ENCODE measurements at places on chromosomes 5 and 9.

DNA sequence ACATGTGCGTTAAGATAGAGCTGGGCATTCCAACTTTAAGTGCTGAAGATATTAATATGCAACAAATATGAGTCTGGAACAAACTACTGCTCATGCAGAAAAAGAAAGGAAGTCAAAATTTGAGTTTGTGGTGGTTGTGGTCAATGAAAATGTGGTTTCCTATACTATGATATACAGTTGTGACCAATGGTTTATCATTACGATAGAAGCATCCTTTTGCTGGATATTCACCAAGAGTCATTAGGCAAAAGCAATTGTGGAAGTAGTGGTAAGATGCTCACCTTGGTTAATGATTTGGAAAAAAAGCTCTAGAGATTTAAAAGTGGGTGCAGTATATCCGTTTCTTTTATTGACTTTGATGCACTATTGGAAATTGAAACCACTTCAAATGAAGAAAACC lies 1007.0 kb downstream of the NR2F1-AS1 start:
- no peak for DNase-seq

- no peak for DNase-seq
Measured at GRCh38 chr9:132041798-132042197, 37.9 kb downstream of the MED27 start.

GRCh38 chr5:143741421-143741820 lies 70.5 kb upstream of the HMHB1 start:
- no peak for DNase-seq

DNA sequence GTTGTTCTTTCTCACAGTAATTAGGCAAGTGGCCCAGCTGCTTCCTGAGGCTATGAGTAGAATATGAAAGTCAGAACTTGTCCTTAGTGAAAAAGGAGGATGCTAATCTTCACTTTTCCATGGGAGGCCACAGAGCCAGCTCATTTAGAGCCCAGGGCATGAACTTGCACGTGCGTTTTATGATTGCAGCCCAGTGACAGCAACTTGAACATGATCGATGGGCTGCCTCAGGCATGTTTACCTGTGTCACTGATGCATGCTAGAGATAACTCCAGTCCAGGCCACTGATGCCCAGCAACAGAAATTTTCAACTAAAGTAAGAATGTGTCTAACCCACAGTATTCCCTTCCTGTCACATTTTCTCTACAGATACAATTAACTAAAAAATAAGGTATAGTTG lies 179.3 kb downstream of the CTNND2 start:
- DNase-seq, result no peak

DNA sequence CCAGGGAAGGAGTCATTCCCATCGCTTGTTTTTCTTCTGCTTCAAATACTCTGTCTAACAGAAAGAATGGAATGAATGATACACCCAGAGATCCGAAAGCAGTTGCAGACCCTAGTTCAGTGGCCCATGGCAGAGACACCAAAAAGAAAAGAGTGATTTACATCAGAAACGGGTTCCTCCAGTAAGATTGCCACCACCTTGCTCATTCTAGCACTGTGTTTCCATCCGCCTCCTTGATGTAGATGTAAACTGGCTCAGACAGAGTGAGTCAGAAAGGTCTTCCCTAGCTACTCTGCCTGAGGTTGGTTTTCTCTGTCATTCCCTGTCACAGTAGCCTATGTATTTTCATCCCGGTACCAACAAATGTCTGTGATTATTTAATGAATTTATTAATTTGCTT lies 15.9 kb upstream of the CLINT1 start:
- DNase-seq, result no peak

DNA sequence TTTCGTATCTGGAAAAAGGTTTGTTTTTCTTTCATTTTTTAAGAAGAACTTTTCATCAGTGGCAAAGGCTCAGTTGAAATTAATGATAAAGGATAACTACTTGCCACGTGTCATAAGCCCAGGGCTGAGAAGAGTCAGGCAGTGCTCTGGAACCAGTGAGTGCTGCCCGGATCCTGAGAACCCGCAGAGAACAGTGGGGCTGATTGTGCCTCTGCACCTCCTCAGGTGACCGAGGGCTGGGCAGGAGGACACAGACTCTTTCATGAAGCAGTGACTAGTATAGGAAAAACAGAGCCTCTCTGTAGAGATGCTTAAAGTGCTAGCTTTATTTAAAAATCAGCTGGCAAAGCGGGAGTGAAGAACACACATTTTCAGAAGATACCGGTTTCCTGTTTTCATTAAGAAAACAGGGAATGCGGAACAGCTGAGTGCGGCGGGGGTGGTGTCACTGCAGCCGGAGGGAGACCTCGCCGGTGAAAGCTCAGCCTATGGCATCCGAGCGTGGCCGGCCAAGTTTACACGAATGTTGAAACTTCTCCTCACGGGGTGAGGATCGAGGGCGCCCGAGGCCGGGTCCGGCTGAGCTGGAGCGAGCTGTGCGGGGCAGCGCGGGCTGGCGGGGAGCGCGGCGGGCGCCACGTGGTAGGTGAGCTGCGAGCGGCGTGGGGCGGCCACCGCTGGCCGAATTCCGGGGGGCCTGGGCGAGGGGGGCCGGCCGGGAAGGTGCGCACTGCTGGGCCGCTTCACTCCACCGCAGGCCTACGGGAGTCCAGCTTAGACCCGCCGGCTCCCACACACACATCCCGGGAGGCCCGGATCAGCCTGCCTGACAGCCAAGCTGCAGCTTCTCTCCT lies 134.7 kb upstream of the DMRT1 start:
- DNase-seq, result peak; percentile 61

DNA sequence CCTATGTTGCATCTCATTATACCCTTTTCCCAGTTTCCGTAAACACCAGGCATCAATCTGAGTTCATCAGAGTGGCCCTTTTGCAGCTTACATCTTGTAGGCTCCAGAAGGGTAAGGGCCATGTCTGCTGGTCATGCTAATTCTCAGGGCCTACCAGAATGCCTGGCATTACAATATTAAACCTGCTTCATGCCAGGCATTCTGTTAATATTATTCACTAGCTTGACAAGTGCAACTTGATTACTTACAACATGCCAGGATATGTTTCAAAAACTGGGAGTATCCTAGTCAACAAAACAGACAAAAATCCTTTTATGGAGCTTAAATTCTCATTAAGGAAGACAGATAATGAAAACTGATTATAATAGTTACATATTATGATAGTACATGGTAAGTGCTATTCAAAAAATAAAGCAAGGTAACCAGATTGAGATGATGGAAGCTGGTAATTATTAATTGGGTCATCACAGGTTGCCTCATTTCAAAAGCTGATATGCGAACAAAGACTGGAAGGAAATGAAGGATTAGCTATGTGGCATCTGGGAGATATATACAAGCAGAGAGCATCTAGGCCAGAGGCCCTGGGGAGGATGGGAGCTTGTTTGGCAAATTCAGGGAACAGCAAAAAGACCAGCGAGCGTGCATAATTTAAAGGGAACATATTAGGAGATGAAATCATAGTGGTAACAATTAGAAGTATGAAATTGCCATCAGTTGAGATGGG lies 406.3 kb downstream of the DMRT2 start:
- DNase-seq, result no peak

DNA sequence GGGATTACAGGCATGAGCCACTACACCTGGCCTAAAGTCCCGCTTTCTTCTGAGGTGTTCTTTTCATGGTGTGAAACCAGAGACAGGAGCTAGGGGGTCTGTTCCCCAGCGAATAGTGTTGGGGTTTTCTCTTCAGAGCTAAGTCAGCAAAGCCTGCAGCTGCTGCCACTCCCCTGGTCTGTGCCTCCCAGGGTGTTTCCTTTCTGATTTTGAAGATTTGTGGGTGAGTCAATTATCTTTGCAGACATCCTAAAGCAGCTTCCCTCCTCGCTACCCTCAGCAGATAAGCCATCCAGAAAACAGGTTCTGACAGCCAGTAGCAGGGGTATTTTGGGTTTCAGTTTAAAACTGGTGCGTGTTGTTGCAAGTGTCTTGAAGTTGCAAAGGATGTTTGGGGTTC lies 72.0 kb upstream of the IQGAP2 start:
- no peak for DNase-seq

DNA sequence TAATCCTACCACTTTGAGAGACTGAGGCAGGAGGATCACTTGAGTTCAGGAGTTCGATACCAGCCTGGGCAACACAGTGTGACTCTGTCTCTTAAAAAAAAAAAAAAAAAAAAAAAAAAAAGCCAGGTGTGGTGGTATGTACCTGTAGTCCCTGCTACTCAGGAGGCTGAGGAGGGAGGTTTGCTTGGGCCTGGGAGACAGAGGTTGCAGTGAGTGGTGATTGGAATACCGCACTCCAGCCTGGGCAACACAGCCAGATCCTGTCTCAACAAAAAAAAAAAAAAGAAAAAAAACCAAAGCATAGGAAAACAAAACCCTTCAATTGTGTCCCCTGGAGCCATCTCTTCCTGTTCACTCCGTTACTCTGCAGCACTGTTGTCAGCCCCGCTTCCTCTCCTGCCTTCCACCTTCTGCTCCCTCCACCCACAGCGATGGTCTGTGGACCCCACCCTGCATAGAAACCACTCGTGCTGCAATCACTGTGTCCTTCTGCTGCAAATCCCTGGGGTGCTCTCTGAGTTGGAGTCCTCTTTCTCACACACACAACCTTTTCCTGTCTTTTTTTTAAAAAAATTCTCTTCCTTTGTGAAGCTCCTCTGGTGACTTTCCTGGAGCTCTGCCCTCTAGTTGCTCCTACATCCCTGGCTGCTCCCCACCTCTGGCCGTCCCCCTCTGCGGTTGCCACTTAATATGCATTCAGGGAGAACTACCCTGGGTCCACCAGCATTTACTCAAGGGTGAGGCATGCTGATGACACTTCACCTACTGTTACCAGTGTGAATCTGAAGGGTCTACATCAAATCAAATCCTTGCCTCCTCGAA lies 22.2 kb downstream of the CCT5 start:
- DNase-seq, result no peak

DNA sequence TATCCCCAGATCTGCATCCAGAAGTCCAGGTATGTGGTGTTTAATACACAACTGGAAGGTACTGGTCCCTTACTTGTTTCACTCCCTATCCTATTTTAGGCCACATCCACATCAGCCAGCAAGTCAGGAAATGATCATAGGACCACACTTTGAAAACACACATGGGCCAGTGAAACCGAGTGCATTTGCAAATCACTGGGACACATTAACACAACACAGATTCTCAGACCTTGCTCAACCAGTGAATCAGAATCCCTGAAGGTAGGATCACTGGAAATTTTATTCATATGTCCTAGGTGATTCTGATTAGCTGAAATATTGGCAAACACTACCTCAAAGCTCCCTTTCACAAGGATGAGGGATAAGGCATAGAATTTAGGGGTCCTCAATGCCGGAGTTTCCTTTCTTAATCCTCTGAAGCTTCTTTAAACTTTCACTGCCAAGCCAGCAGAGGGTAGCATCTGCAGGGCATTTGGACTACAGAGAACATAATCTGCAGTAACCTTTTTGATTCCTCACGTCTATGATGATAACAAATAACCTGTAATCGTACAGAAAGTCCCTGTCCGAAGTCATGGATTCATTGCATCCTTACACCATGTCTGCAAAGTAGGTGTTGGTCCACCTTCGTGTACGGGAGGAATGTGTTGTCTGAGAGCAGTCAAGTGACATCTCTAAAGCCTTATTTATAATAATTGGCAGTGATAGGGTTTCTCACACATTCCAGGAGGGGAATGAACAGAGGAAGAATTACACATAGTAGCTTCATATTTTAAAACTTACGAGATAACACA lies 11.0 kb upstream of the ABLIM3 start:
- no peak for DNase-seq

GRCh38 chr5:135119481-135119880 lies 85.5 kb upstream of the PITX1 start:
- DNase-seq, result no peak

DNA sequence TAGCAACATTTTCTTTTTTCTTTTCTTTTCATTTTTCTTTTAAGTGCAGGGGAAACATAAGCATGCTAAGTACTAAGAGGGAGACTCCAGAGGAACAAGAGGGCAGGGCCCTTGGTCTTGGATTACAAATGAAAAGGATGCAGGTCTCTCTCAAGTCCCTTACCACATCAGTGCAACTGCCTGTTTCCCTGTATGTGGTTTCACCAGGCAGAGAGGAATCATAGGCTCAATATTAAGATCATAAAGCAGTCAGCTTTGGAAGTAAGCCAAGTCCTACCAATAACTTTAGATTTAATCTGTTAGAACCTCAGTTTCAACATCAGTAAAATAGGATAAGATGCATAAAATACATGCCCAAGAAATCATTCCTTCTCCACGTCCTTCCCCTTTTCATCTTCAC lies 422.7 kb upstream of the PAPPA start:
- no peak for DNase-seq

- peak; percentile 20 for DNase-seq
Measured at GRCh38 chr5:72179028-72179815, 71.9 kb downstream of the MAP1B start.

DNA sequence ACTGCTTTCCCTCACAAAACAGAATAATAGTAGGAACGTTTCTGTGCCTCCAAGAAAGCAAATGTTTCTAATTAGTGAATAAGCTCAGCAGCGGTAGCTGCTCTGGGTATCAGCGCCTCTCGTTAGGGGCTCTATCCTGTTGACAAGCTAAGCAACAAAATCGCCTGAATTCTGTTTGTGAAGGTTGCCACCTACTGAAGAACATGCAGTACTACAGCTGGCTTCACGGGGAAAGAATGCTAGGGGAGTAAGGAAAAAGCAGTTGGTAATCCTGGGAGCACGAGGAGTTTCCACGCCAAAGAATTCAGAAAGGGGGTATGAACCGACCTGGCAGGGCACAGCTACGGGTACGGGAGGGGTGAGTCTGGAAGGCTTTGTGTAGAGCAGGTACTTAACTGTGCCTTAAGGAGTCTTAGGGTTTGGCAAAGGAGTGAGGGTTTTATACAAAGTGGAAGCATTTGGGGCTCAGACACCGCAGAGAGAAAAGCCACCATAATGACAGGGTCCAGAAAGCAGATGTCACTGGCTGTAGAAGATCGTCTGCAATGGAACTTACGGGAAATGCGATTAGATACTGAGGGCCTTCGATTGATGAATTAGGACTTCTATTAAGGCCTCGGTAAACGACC lies 171.7 kb downstream of the TTC39B start:
- peak; percentile 79 for DNase-seq

GRCh38 chr5:129101794-129102193 lies 7.2 kb downstream of the ISOC1 start:
- DNase-seq, result no peak

DNA sequence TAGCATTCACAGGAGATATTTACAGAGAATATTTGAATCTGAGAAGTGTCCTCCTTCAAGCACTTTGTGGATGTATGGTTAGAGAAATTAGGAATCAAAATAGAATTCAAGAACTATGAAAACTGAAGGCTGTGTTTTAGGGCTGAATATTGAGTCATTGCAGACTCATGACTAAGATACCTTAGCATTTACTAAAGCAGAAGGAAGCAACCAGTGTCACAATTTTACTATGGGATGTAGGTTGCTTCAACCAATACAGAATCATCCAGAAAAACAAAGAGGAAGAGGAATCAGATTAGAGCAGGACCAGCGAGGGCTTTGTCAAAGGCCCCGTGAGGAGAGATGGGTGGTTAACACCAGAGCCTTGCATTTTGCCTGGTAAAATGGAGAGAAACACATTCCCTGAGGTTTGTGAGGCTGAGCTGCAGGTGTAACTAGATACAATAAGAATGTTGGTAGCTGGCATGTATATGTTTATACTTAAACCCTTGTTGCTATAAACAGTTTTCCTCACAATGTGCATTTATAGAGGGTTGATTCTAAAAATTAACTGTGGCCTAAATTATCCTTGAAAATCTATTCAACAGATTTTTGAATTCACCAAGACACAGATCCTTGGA lies 518.1 kb downstream of the AGTPBP1 start:
- DNase-seq, result no peak

- DNase-seq, result no peak
Measured at GRCh38 chr5:170585273-170585948, 81.6 kb downstream of the KCNIP1 start.

Data from T47D (cell line).